Esophagus squamous epithelium (tissue), 5 donors: ENCODE measurements at places on chromosomes 16 and 17.

DNA sequence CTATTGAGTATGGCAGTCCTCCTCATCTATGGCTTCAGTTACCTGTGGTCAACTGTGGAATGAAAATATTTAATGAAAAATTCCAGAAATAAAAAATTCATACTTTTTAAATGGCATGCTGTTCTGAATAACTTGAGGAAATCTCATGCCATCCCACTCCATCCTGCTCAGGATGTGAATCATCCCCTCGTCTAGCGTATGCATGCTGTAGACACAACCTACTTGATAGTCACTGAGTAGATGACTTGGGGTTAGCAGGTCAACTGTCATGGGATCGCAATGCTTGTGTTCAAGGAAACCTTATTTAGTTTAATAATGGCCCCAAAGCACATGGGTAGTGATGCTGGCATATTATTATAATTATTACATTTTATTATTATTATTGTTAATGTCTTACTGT is 4.8 kb upstream of the VAC14 start:
- no peak for DNase-seq

GRCh38 chr16:74871608-74872007 is 97.0 kb upstream of the FA2H start:
- DNase-seq = no peak

DNA sequence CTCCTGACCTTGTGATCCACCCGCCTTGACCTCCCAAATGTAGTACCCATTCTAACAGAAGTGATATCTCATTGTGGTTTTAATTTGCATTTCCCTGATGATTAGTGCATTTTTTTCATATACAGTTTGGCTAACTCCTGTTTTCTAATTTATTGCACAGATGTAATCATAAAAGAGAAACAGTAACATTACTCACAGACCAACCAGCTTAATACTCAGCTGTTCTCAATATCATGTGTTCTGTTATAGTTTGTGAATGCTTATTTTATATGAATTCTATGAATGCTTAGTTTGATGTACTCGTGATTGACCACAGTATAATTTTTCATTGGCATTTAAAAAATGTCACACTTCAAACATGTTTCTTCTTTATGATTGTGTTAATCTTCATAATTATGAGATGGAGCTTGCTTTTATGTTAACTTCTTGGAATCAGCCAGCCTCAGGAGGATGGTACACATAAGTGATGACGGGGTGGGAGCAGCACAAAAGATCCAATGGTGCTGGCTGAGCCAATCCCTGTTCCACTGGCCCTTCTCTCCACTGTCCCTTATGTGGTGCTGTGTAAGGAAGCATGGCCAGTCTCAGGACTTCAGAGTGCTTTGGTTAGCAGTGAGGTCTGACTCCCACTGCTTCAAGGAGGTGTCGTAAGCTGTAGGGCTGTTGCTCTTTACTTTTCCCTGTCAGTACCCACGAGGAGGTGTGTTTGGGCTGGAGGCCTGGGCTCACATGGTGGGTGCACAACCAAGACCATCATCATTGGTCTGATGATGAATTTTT is 191.0 kb downstream of the SPECC1 start:
- DNase-seq = no peak

DNA sequence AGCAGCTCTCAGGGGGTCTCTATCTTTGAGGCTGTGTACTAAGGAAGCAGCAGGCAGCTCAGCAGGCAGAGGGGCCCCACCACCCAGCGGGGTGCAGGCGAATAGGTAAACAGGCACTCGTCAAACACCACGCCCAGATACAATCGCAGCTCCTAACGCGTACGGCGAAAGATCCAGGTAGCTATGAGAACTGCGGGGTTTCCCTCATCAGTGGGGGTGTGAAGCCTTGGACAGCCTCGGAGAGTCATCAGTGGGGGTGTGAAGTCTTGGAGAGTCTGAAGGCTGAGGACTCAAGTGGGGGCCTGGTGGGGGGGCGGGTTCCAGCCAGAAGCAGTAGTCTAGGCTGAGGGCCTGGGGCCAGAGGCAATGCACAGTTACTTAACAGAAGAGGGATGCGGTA is 69.0 kb downstream of the RTN4RL1 start:
- DNase-seq = no peak

DNA sequence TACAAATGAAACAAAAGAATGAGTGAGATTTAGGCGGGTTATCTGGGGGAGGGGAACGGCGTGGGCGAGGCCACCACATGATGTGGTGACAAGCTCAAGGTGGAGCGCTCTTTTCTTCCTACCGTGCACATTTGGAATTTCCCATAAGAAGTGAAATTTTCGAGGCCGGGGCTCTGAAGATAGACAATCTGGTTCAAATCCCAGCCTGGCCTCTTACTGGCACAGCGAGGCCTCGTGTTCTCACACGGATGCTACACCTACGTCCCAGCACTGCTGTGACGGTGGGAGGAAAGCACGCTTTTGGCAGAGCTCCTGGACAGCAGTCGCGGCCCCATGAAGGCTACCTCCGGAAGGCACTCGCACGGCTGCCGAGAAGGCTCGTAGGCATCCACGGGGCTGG is 25.2 kb downstream of the ZDHHC7 start:
- DNase-seq = no peak
